ENCODE measurements at places on chromosomes 4 and X. TPM values are rescaled to one million over a fixed set of nuclear protein-coding genes. Genes with fewer than 3 reads are reported as not detected.

The NPNT gene
- total RNA-seq: not detected

The SPATA4 gene
- not detected for total RNA-seq

The UGT2A1 gene
- total RNA-seq: not detected

The VCX2 gene
- not detected for total RNA-seq

The CHRDL1 gene
- not detected for total RNA-seq

The ADH1C gene
- total RNA-seq: not detected

The SERPINA7 gene
- total RNA-seq: not detected

The PSAPL1 gene
- total RNA-seq: not detected

GRCh38 chr4:83002329-83002728 lies 8.3 kb downstream of the LIN54 start:
- H3K4me1 ChIP-seq: peaks cover 24% of the 10 kb centered on the region
- H3K4me3 ChIP-seq: no peak overlapping the region

DNA sequence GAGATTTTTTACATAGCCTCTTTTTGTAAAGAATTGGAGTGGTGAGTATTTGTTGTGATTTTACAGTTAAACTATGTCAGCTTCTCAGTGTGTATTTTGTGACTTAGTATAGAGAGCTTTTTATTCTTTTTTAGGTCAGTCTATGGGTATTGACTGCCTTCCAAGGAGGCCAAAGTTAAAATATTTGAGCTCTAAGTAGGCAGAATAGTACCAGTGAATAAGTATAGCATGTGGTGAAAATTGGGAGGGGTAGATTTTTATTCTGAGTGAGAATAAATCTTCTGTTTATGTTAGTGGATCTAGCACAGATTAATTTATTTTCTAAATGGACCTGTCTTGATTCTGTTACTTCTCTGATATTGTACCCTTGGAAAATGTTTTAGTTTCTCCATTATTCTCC lies 37.5 kb downstream of the HERC3 start:
- H3K27ac ChIP-seq: no peak overlapping the region
- H3K4me1 ChIP-seq: peaks cover 30% of the 10 kb centered on the region
- no peak overlapping the region for H3K4me3 ChIP-seq
- no peak for DNase-seq
- H3K36me3 ChIP-seq: no peaks in the 10 kb centered on the region

GRCh38 chr4:152690706-152691651 lies 11.2 kb upstream of the TMEM154 start:
- H3K4me3 ChIP-seq: no peak overlapping the region
- peaks cover 11% of the 10 kb centered on the region for H3K27me3 ChIP-seq
- H3K4me1 ChIP-seq: no peaks in the 10 kb centered on the region
- no peak for DNase-seq
- no peak overlapping the region for H3K27ac ChIP-seq

GRCh38 chr4:183722731-183723560 lies 63.9 kb downstream of the TRAPPC11 start:
- H3K36me3 ChIP-seq: no peaks in the 10 kb centered on the region
- peak overlapping the region; percentile 93 for H3K4me3 ChIP-seq
- peaks cover 19% of the 10 kb centered on the region for H3K4me1 ChIP-seq
- no peaks in the 10 kb centered on the region for H3K27me3 ChIP-seq
- peak; percentile 15 for DNase-seq

DNA sequence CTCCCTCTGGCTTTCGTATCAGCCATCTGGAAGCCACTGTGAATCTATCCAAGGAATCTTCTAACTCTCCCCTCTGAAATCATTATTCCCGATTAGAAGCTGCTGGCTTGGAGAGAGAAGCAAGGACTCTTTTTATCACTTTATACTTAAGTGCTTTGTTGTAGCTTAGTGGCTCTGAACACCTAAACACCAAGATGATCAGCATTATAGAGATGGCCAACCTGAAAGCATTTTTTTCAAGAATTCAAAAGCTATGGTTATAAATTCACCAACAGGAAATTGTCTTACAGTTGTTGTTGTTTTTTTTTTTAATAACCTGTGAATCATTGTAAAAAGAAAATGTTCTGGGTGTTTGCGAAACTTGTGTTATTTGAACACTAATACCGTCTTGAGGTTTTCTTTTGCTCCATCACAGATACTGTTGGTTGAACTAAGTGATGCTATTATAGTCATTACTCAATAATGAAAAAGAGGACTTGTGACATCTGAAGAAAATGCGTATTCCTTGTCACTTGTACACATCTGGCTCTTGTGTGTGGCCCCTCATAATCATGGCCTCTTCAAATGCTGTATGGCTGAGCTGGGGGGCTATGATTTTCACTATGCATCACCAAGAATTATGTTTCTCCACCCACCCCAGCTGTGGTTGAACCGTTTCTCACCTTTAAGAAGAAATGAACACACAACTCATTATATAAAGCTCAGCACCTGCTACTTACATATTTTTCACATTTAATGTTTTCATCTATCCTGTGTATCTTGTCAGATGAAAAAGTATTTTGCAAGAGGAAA lies 11.8 kb upstream of the SMIM43 start:
- no peak overlapping the region for H3K27ac ChIP-seq
- H3K4me3 ChIP-seq: no peak overlapping the region
- no peaks in the 10 kb centered on the region for H3K4me1 ChIP-seq
- peaks cover 16% of the 10 kb centered on the region for H3K27me3 ChIP-seq
- H3K36me3 ChIP-seq: no peaks in the 10 kb centered on the region
- no peak for DNase-seq

- no peak overlapping the region for H3K4me3 ChIP-seq
- H3K27me3 ChIP-seq: no peaks in the 10 kb centered on the region
- no peak overlapping the region for H3K27ac ChIP-seq
- H3K4me1 ChIP-seq: no peaks in the 10 kb centered on the region
- no peaks in the 10 kb centered on the region for H3K36me3 ChIP-seq
Measured at GRCh38 chr4:21858971-21859370, 89.6 kb downstream of the KCNIP4 start.

DNA sequence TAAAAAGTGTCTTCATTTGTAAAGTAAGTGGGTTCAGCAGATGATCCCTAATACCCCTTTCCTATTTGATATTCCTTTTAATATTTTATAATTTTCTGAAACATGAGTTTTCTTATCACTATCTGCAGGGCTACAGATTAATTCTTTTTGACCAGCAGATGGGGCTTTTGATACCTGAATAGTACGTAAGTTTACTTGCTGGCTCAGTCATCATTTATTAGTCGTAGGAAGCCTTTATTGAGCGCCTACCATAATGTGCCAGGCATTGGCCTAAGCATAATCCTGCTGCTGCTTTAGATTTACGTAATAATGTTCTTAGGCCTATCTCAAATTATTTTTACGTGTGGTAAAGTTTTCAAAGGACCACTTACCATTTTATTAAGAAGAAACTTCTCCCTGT lies 33.1 kb downstream of the OSTC start:
- no peak overlapping the region for H3K27ac ChIP-seq
- no peak overlapping the region for H3K4me3 ChIP-seq
- H3K36me3 ChIP-seq: no peaks in the 10 kb centered on the region
- H3K27me3 ChIP-seq: peaks cover 1% of the 10 kb centered on the region
- no peak for DNase-seq

GRCh38 chr4:25031077-25031621 lies 403 bp upstream of the LGI2 start:
- no peak for DNase-seq
- H3K27ac ChIP-seq: no peak overlapping the region
- no peaks in the 10 kb centered on the region for H3K36me3 ChIP-seq
- peaks cover 92% of the 10 kb centered on the region for H3K27me3 ChIP-seq

- H3K27me3 ChIP-seq: peaks cover 2% of the 10 kb centered on the region
- H3K4me1 ChIP-seq: no peaks in the 10 kb centered on the region
- no peak for DNase-seq
Measured at GRCh38 chr4:84317513-84317912, 181.6 kb downstream of the NKX6-1 start.

DNA sequence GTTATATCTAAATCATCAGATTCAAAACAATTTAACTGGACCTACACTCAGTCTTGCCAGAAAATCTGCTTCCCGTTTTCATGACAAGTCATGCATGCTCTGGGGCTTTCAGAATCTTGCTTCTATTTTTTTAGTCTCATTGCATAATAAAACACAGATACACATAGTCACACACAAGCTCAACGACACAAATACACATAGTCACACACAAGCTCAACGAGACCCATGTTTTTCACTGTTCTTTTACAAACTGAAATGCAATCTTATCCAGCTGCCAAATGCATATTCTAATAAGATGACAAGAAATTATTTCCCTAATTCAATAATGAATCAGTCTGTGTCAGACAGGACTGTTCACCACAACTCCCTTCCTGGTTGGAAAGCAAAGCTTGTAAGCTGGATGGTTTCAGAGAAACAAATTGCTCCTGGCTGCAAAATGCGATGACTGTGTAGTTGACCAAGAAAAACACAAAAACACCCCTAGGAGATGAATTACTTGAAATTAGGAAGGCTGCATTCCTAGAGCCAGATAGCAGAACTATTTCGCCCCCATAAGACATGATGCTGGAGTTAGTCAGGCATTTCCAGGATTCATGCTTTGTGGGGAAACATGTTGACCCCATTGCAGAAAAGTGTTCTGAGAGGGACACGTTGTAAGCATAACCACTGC lies 208.7 kb downstream of the CHIC2 start:
- H3K4me1 ChIP-seq: peaks cover 15% of the 10 kb centered on the region
- H3K27ac ChIP-seq: no peak overlapping the region
- no peak for DNase-seq
- H3K4me3 ChIP-seq: no peak overlapping the region
- no peaks in the 10 kb centered on the region for H3K36me3 ChIP-seq

- H3K36me3 ChIP-seq: no peaks in the 10 kb centered on the region
- H3K4me3 ChIP-seq: no peak overlapping the region
- H3K27ac ChIP-seq: peak overlapping the region; percentile 88
- DNase-seq: peak; percentile 44
Measured at GRCh38 chr4:123599920-123600810, 203.6 kb downstream of the SPRY1 start.

GRCh38 chrX:121570072-121570841 lies 522.8 kb downstream of the GLUD2 start:
- no peaks in the 10 kb centered on the region for H3K36me3 ChIP-seq
- H3K27me3 ChIP-seq: no peaks in the 10 kb centered on the region
- no peak for DNase-seq

DNA sequence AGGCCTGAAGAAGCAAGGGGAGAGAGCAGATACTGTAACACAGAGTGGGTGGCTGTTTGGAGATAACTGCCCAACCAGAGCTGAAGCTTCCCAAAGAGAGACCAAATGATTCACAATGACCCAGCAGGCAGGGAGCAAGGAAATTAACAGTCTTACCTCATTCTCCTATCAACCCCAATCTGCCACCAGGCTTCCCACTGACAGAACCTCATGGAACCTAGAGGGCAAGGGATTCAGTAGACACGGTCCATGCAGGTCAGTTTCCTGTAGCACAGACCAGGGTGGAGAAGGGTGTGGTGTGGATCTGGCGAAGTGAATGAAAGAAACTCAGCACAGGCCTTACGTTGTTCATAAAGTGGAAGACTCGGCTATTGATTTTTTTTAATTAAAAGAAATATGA lies 60.7 kb upstream of the ALB start:
- no peak overlapping the region for H3K4me3 ChIP-seq
- H3K27ac ChIP-seq: no peak overlapping the region
- no peak for DNase-seq
- no peaks in the 10 kb centered on the region for H3K36me3 ChIP-seq
- no peaks in the 10 kb centered on the region for H3K4me1 ChIP-seq
- H3K27me3 ChIP-seq: peaks cover 3% of the 10 kb centered on the region

DNA sequence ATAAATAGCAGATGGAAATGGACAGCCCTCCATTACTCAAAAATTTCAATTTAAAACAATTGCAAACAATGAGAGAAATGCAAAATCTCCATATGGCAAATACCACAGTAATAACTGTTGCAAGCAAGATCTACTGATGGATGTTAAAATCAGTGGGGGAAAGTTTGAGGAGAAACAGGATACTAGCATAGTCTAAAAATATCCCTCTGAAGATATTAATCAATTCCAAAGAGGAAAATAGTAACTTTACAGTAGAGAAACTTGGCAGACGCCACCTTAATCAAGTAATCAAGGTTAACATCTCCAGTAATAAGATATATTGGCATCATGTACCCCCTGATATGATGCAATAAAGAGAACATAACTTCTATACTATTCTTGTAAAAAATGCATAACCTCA lies 344.8 kb downstream of the ZNF674 start:
- H3K27ac ChIP-seq: no peak overlapping the region
- no peaks in the 10 kb centered on the region for H3K36me3 ChIP-seq
- no peak for DNase-seq

DNA sequence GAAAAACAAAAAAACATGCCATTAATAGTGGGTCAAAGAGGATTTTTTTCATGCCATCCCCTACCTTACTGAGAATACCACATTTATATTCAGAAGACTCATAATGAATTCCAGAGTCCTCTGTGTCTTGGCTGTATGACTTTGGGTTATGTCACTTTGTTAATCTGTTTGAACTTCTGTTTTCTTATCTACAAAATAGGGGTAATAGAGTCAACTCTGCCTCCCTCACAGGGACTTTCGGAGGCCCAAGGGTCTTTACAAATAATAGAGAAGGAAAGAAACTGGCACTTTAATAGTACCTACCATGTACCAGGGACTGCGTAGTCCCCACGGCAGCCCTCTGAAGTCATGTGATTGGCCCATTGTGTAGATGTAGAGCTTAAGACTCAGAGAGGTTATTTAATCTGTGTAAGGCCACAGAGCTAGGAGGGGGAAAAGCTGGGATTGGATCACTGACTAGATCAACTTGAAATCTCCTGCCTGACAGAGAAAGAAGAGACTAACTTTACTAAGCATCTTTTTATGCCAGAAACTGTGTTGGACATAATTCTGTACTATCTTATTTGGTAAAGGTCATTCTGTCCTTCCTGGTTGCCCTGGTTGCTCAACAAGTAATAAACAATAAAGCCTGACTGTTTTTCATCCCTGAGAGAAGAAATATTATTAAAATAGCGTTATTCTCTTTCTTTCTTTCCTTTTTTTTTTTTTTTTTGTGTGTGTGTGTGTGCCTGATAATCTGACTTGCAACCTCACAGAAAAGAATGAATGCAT lies 59.6 kb downstream of the NFKB1 start:
- peaks cover 14% of the 10 kb centered on the region for H3K36me3 ChIP-seq
- H3K27ac ChIP-seq: peak overlapping the region; percentile 86
- no peak for DNase-seq
- no peaks in the 10 kb centered on the region for H3K27me3 ChIP-seq

- DNase-seq: no peak
- H3K4me1 ChIP-seq: no peaks in the 10 kb centered on the region
- H3K27me3 ChIP-seq: no peaks in the 10 kb centered on the region
- H3K36me3 ChIP-seq: no peaks in the 10 kb centered on the region
- H3K4me3 ChIP-seq: no peak overlapping the region
Measured at GRCh38 chrX:49838374-49838773, 9.3 kb downstream of the PAGE4 start.

DNA sequence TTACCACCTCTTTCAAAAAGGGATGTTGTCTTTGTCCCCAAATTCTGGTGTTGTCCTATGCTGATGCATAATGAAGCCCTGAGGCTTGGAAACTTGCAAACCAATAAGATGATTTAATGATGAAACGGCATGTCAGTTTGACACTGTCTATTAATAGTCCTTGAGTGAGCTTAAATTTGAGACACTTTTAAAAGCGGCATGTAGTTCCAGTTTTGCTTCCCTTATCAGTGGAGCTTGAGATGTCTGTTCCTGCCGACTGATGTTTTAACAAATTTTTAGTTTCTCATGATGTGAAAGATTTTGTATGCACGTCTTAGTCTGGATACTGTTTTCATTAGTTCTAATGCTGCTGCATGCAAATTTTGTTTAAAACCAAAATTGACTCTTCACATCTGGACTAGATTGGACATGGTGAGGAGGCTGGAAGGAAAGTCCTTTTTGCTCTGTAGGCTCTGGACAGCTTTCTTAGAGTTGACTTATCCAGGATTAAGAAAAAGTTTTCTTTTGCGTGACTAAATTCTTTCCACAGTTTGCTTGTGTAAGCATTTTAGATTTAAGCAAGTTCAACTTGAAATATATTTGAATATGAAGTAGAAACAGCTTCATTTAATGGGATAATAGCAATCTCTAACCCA lies 11.7 kb downstream of the C1GALT1C1 start:
- DNase-seq: no peak
- no peak overlapping the region for H3K27ac ChIP-seq
- no peaks in the 10 kb centered on the region for H3K4me1 ChIP-seq
- H3K4me3 ChIP-seq: no peak overlapping the region

Data from naive thymus-derived CD8-positive, alpha-beta T cell (primary cell).